ENCODE measurements at places on chromosomes 3 and 15.

GRCh38 chr3:4849739-4850138 lies 129.5 kb upstream of the BHLHE40 start:
- DNase-seq: no peak

- DNase-seq: no peak
Measured at GRCh38 chr3:179416681-179417080, 34.6 kb downstream of the GNB4 start.

- DNase-seq: peak; percentile 23
Measured at GRCh38 chr3:106004137-106004681, 135.4 kb upstream of the CBLB start.

- DNase-seq: no peak
Measured at GRCh38 chr15:66735909-66736305, 33.9 kb downstream of the SMAD6 start.

GRCh38 chr15:31442699-31443111 lies 116.1 kb downstream of the KLF13 start:
- peak; percentile 46 for DNase-seq

- no peak for DNase-seq
Measured at GRCh38 chr3:179026636-179027035, 45.0 kb downstream of the ZMAT3 start.

DNA sequence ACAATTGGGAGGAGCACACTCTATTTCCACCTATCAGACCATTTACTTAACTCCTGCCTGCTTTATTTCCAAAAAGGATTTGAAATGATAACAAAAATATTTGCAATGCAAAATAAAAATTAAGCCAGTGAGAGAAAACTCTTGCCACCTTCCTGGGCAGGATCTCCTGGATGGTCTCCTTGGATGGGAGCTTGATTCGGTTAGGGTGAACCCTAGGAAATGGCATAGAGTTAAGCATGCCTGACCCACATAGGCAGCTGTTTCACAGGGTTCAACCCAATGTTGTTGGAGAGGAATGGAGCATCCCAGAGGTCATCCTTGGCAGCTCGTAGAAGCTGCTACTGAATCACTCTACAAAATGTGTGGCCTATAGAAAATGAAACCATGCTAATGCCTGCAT lies 83.8 kb downstream of the TGFBR2 start:
- DNase-seq: no peak

- peak; percentile 76 for DNase-seq
Measured at GRCh38 chr3:50592568-50592967, 19.0 kb downstream of the CISH start.

DNA sequence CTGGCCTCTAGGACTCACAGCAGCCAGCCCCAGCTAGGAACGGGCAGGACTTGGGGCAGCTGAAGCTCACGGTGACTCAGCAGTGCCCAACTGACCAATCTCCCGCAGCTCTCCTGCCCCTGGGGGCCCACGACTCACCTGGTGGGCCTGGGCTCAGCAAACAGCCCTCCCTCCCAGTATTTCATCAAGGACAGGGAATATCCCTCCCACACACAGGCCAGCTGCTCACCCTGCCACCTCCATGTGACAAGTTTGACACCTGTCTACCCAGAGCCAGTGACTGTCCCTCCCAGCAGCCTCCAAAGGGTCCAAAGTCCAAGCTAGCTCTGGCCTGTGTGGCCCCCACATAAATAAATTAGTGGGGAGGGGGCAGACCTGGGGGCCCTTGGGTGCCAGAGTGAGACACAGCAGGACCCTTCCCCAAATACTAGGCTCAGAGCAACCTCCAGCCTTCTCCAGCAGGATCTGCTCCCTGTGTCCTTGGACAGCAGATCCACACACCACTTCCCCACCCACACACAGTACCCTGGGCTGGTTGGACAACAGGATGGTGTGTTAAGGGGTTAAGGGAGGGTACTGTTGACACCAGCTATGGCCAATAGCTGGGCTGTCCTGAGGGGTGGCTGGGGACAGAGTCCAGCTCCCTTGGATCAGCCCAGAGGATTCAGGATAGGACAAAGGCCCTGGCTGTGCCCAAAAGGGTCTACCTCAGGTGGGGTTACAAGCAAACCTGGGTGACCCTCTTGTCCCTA lies 4.3 kb downstream of the GNAT1 start:
- no peak for DNase-seq

- no peak for DNase-seq
Measured at GRCh38 chr3:73719861-73720260, 95.1 kb upstream of the PDZRN3 start.

GRCh38 chr3:187843654-187844053 lies 98.4 kb upstream of the BCL6 start:
- DNase-seq: no peak

DNA sequence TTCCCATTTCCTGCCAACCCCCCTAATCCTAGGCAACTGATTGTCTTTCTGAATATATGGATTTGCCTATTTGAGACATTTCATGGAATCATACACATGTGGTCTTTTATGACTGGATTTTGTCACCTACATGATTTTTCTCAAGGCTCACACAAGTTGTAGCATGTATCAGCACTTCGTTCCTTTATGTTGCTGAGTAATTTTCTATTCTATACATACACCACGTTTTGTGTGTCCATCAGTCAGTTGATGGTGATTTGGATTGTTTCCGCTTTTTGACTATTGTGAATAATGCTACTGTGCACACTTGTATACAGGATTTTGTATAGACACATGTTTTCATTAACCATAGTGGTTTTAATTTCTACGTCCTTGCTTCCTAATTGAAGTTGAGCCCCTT lies 203.1 kb downstream of the ITPR1 start:
- DNase-seq: no peak

- DNase-seq: no peak
Measured at GRCh38 chr3:190336516-190337189, 14.4 kb upstream of the CLDN1 start.

- no peak for DNase-seq
Measured at GRCh38 chr3:3802046-3802445, 2.8 kb downstream of the LRRN1 start.

GRCh38 chr3:14823910-14824629 lies 5.3 kb downstream of the FGD5 start:
- peak; percentile 67 for DNase-seq

GRCh38 chr3:8574670-8575322 lies 69.8 kb downstream of the SSUH2 start:
- no peak for DNase-seq

DNA sequence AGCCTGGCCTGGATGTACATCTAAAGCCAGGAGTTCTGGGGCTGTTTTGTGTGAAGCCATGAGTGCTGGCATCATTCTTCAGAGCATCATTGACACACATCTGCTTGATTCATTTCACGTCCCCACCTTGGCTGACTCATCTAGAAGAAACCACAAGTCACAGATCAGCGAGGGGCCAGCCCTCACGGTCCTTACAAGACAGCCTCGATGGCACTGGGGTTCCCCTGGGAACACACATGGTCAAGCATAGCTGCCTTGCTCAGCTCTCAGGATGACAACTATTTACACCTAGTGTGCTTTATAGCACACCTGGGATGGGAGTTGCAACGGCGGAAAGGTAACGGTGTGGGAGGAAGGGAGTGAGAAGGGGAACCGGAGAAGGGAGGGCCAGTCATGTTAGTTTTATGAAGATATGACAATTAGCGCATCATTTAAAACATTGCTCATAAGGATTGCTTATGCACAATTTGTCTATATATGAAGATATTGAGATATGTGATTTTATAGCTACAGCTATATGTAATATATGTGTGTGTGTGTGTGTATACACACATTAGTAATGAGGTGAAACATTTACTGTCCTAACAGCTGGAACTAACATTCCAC lies 227.1 kb downstream of the RPLP1 start:
- no peak for DNase-seq

DNA sequence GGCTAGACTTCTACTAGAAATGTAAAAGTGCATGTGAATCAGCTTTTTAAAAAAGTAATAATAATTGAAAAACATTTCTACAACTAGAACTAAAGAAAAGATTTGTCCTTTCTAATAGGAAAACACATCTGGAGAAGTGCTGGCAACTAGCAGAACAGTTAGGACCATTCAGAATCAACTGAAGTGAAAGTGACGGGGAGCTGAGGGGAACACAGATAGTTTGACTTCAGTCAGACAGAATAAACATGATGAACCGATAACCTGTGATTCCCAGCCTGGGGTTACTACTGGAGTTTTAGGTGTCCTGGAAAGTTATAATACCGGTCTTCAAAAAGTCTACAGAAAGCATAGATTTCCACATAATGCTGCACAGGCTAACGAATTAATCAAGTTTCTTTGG lies 28.1 kb downstream of the OPA1 start:
- DNase-seq: no peak

GRCh38 chr15:83954506-83954905 lies 281.1 kb upstream of the GOLGA6L4 start:
- DNase-seq: no peak

GRCh38 chr3:150729682-150730360 lies 26.1 kb upstream of the ERICH6 start:
- no peak for DNase-seq

- peak; percentile 17 for DNase-seq
Measured at GRCh38 chr3:71384837-71385716, 198.5 kb downstream of the FOXP1 start.

DNA sequence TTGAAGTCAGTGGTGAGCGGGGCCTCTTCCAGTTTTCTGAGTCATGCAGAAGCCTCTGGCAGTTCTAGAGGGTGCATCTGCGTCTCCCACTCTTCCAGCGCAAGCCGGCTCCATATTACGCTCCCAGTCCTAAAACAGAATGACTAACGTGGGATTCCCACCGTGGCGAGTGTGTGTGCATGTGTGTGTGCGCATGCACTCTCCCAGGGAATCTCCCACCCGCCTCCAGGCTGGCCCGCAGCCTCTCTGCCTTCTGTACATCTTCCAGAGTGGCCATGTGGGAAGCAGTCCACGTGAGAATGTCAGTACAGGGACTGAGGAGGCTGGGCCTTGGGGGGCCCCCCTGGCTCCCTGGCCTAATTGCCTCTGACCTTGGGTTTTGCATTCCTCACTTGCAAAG lies 87.7 kb downstream of the LSM3 start:
- no peak for DNase-seq

- DNase-seq: no peak
Measured at GRCh38 chr15:36831125-36831903, 251.9 kb downstream of the CDIN1 start.

Data from suppressor macrophage (primary cell).